ENCODE measurements at places on chromosomes 4 and X. TPM values are rescaled to one million over a fixed set of nuclear protein-coding genes. Genes with fewer than 3 reads are reported as not detected.

Gene MAGEA6
- total RNA-seq, result 12.0 TPM

Gene PCDH19
- 0.02 TPM for total RNA-seq

Gene TMEM131L
- 5.4 TPM for total RNA-seq

Gene USP51
- total RNA-seq, result 0.57 TPM

Gene TMEM187
- 7.2 TPM for total RNA-seq

Gene FATE1
- not detected for total RNA-seq

Gene UGT2B7
- 0.15 TPM for total RNA-seq

Gene EBP
- 142 TPM for total RNA-seq

Gene STOX2
- 3.2 TPM for total RNA-seq

Gene SPINK2
- total RNA-seq, result not detected

Gene SOWAHB
- not detected for total RNA-seq

Gene F8A3
- total RNA-seq, result 1.0 TPM

Gene LUZP4
- total RNA-seq, result not detected

Gene FAM47B
- total RNA-seq, result not detected

Gene ARL9
- total RNA-seq, result not detected

Gene FANCB
- total RNA-seq, result 2.3 TPM

Gene CSAG3
- not detected for total RNA-seq
